ENCODE measurements at places on chromosomes 5 and 9. TPM values are rescaled to one million over a fixed set of nuclear protein-coding genes. Genes with fewer than 3 reads are reported as not detected.

Gene ESM1
- total RNA-seq, result 379 TPM

Gene CACNA1B
- under 0.01 TPM for total RNA-seq

Gene RPL7A
- 2,260 TPM for total RNA-seq

Gene FAM153A
- total RNA-seq, result not detected

Gene ACOT12
- total RNA-seq, result not detected

Gene PAPPA
- 0.32 TPM for total RNA-seq

Gene TMC1
- total RNA-seq, result 1.3 TPM

Gene ST6GALNAC4
- total RNA-seq, result 32.0 TPM

Gene CARTPT
- total RNA-seq, result not detected

Gene VLDLR
- 7.4 TPM for total RNA-seq

Gene ZNF879
- total RNA-seq, result 5.2 TPM

Gene ENTPD8
- 0.16 TPM for total RNA-seq

Gene TAF11L4
- total RNA-seq, result not detected

Gene SV2C
- total RNA-seq, result not detected

Gene BTNL3
- total RNA-seq, result not detected

Gene SOX30
- total RNA-seq, result not detected

Gene KCNV2
- not detected for total RNA-seq

Gene LTC4S
- not detected for total RNA-seq

Gene ANKRD18A
- total RNA-seq, result not detected

Gene PRRT1B
- total RNA-seq, result not detected

Gene SH3PXD2B
- total RNA-seq, result 22.9 TPM

Gene SPATA31E1
- total RNA-seq, result not detected

Gene ARL10
- total RNA-seq, result 5.8 TPM

Gene SLC28A3
- total RNA-seq, result not detected

Gene SAPCD2
- 13.6 TPM for total RNA-seq

Gene COL27A1
- total RNA-seq, result 2.6 TPM

Gene CEP72
- 3.4 TPM for total RNA-seq

Gene CCL27
- total RNA-seq, result 0.16 TPM

Data from bladder microvascular endothelial cell (primary cell).